ENCODE measurements at places on chromosomes 16 and 17.

GRCh38 chr17:67194134-67194533 lies 50.9 kb downstream of the HELZ start:
- no peak for DNase-seq

DNA sequence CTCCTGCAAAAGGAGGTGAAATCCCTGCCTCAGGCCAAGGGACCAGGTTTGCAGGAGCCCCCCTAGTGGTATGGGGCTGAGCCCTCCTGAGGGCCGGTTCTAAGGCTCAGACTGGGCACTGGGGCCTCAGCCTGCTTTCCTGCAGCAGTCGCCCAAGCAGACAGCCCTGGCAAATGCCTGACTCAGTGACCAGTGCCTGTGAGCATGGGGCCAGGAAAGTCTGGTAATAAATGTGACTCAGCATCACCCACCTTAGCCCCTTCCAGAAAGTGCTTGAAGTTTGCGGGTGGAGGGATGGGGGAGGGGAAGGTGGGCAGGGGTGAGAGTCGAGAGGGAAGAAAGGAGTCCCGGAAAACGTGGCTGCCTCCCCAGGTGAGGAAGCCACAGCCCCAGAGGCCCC lies 2.1 kb downstream of the MC1R start:
- no peak for DNase-seq

- no peak for DNase-seq
Observed at GRCh38 chr17:51056813-51057510, 63.7 kb downstream of the SPAG9 start.

DNA sequence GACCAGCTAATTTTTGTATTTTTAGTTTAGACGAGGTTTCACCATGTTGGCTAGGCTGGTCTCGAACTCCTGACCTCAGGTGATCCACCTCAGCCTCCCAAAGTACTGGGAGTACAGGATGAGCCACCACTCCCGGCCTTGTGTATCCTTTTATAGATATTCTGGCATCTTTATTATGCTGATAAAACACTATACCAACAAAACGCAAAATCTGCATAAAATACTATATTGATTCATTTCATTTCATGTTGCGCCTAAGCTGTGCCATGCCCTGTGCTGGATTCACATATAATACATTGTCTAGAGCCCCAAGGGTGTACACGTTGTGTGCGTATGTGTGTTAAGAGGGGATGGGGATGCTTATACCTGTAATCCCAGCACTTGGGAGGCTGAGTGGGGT lies 3.8 kb upstream of the UBE2Z start:
- no peak for DNase-seq

- DNase-seq: no peak
Observed at GRCh38 chr17:60305141-60305540, 86.8 kb downstream of the USP32 start.

DNA sequence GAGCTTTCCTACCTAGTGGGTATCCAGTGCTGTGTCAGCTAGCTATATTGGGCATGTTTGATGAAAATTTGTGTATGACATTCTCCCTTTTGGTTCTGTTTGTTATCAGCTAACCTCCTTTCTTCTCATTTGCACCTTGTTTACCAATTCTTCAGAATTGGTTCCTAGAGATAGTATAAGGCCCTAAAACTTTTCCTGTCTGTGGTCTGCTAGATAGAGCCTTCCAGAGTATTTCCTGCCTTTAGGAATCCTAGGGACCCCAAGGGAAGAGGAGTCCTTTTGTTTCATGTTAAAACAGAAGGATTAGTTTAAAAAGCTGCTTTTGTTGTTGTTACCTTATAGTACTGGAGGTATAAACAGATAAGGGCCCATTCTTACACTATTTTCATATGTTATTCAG lies 11.5 kb downstream of the MAP3K3 start:
- no peak for DNase-seq

DNA sequence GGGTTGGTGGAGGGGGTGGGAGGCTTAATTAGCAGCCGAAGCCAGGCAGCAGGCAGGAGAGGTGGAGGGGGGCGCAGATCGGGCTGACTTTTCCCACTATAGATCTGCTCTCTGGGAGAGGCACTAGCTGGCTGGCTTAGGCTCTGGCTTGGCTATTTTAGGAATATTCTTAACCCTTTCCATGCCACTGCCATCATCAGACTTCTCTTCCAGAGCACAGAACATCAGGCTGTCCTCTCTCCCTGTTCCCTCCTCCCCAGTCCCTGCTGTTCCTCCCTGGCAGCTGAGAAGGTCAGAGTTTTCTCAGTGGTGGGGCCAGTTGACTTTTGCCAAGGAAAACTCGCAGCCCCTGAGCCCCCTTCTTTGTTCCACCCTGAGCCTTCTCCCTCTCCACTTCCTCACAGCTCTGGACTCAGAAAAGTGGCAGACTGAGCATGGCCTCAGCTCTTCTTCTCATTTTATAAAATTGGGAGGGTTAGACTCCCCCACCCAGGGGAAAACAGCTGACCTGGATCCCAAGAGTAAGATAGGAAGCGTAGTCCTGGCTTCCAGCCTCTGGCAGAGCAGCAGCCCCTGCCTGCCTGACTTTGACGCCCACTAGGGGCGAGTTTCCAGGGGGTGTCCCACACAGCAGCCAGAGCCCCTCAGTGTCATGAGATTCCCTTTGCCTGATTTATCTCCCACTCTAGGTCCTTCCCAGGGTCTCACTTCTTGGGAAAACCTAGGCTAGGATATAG lies 9.9 kb upstream of the C1QL1 start:
- DNase-seq: no peak

DNA sequence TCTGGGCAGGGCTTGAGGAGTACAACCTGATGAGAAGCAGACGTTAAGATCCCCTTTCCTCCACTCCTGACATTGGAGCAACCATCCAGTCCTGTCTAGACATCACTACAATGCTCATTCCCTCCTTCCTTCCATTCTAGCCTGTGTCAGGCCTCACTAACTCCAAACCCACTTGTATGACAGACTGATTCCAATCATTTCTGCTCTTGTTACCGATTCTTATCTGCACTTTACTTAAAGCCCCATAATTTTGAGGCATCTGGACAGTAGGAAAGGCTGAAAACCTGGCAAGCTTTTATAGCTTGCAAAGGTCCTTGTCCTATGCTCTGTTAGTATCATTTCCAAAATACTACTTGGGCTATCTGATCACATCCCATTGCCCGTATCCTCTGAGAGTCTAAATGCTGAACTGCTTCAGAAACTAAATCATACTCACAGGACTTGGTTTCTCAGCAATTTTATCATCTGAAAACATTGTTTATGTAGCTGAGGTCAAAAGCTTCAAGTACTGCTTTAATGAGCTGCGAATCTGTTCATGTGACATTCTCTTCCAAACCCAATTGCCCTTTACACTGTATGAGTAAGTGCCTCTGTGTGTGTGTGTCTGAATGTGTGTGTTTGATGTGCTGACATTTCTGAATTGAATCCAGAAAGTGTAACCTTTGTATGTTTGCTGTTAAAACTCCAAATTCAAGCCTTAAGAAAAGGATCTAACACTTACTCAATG lies 57.2 kb upstream of the CACNG3 start:
- DNase-seq: no peak

- DNase-seq: no peak
Observed at GRCh38 chr17:36877771-36878170, 59.5 kb upstream of the LHX1 start.

- no peak for DNase-seq
Observed at GRCh38 chr17:50052822-50053653, 2.9 kb upstream of the ITGA3 start.

DNA sequence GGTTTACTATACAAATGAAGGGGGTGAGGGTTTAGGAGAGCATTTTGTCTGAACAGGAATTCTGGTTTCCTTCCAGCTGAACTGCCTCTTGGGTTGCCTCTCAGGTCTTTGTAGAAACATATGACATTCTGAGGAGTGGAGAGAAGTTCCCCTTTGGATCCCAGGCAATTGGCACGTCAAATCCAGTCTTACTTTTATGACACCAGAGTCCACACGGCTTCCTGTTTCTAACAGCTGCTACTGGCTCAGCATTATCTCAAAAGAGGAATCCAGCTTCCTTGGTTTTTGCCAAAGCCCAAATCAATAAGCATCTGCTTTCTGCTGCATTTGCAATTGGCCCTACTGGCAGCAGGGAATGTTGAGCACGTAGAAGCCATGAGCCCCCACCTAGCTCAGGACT lies 97.6 kb upstream of the FAM20A start:
- no peak for DNase-seq

DNA sequence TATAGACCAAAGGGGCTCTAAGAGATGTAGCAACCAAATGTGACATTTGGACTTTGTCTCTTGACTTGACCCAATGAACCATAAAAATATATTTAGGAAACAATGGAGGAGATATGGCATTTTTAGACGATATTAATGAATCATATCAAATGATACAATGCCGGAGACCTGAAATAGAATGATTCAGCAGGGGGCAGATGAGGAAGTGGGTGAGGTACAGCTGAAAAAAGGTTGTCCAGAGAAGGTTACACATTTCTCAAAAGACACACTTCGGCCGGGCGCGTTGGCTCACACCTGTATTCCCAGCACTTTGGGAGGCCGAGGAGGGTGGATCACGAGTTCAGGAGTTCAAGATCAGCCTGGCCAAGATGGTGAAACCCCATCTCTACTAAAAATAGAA lies 16.5 kb upstream of the SNN start:
- DNase-seq: no peak

GRCh38 chr17:65362826-65363225 lies 198.6 kb downstream of the AXIN2 start:
- DNase-seq: no peak

- no peak for DNase-seq
Observed at GRCh38 chr16:52727441-52727840, 180.5 kb upstream of the TOX3 start.

GRCh38 chr17:78797691-78798585 lies 15.9 kb upstream of the CYTH1 start:
- DNase-seq: no peak

DNA sequence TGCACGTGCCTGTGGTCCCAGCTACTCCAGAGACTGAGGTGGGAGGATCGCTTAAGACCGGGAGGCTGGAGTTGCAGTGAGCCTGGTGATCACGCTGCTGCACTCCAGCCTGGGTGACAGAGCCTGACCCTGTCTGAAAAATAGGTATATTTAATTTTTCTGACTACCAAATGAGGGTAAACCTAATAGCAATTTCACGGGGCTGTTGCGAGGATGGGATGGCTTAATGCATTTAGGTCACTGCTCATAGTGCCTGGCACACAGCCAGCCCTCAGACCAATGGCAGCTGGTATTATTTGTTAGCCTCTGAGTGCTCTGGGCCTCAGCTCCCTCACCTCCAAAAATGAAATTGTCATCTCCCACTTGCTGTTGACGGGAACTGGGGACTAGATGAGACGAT lies 5.9 kb upstream of the CDIP1 start:
- no peak for DNase-seq

DNA sequence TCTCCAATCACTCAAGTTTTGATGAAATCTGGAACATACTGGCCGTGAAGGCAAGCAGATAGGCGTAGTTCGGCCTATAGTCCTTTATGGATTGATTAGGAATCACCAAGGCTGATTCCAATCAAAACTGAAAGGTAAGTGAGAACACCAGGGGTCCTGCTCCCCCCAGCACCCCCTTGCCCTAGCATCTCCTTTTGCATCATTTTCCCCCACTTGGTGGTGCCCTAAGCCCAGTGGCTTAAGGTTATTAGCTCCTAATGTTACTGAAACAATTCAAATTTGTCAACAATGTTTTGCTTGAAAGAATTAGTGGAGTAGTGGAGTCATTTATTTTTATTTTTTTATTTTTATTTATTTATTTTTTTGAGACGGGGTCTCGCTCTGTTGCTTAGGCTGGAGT lies 4.9 kb downstream of the SLFN14 start:
- DNase-seq: no peak

DNA sequence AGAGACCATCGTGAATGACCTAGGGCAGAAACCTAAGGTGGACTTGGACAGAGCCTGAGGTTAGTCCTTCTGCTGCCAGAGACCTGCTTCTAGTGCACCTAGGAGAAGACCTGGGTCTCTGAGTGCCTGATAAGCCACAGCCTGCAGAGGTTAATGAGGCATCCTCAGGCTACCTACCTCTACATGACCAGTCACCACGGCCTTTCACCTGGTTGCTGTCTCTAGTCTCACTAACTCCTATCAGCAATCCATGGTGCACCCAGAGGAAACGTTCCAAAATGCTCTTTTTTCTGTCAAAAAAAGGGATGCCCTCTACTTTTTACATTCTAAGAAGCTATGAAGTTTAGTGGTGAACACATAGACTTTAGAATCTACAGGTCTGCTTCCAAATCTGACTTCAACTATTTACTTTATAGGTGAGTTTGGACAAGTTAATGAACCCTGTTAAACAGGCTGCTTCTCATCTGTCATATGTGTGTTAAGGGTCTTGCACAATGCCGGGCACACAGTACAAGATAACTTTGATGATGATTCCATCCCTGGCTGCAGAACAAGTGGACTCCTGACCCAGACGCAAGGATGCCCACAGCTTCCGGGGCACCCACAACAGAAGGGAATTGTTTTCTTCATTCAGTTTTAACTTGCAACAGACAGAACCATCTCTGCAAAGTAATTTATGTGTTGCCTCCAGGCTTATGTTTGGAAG lies 469.9 kb upstream of the CDH5 start:
- no peak for DNase-seq

DNA sequence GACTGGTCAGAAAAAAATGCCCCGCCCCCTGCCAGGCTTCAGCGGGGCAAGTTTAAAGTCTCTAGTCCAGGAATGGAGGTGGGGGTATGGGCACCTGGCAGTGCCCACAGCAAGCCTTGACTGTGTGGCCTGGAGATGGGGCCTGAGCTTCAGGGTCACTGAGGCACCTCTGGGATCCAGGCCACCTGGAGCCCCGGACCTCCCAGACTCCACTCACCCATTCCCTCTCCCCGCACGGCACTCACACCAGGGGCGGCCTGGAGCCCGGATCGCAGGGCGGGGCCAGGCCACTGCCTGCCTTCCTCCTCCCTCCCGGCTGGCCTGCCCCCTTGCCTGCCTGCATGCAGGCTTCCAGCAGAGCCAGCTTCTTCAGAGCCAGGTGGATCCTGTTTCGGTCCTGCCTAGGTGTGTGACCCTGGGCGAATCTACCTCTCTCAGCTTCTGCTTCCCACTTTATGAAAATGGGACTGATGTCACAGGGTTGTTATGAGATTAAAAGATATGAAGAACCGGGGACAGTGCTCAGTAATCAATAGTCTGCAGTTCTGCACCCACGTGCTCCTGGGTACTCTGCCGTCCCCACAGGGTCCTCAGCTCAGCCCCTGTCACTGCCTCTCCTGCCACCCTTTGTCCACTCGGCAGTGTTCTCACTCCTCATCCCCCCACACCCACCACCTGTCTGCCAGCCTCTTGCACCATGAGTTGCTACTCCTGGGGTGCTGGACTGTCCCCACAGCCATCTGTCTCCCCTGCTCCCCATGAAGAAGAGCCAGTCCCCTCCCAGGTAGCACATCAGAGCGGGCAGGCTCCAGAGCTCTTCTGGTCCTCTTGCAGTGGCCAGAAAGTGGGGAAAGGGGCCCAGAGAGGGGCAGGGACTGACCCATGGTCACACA lies 1.2 kb upstream of the TCAP start:
- DNase-seq: no peak

DNA sequence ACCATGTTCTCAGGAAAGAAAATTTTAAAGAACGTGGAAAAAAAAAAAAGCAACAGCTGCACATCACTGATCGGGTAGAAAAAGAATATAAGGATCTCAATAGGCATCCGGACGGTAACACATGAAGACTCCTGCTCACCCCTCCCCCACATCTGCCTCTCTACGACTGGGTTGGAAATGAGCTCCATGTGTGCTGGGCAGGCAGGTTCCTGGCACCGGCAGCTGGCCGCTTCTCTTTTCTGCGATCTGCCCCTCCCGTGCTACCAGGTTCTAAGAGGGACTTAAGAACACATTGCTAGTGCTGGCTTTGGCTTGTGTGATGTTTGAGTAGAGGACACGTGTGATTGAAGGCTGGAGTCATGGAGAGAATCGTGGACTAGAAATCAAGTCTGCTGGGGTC lies 115.5 kb downstream of the AATF start:
- DNase-seq: no peak

- no peak for DNase-seq
Observed at GRCh38 chr17:45931677-45932076, 37.3 kb downstream of the MAPT start.

All from stimulated activated CD8-positive, alpha-beta memory T cell treated with anti-CD3 and anti-CD28 coated beads, Interleukin-4, amount 100 ng/mL, for 1 hour (primary cell).